IMR-90 (cell line): ENCODE measurements at places on chromosomes 5 and 9. TPM values are rescaled to one million over a fixed set of nuclear protein-coding genes. Genes with fewer than 3 reads are reported as not detected.

- H3K4me1 ChIP-seq: no peaks in the 10 kb centered on the region
- H3K27me3 ChIP-seq: peaks cover 19% of the 10 kb centered on the region
- DNase-seq: no peak
- no peak overlapping the region for H3K27ac ChIP-seq
- H3K36me3 ChIP-seq: no peaks in the 10 kb centered on the region
- no peak overlapping the region for H3K4me3 ChIP-seq
Measured at GRCh38 chr9:36950389-36950788, 83.7 kb downstream of the PAX5 start.

GRCh38 chr9:124209774-124210173 lies 48.0 kb upstream of the NEK6 start:
- peaks cover 6% of the 10 kb centered on the region for H3K4me1 ChIP-seq
- peaks cover 21% of the 10 kb centered on the region for H3K27me3 ChIP-seq
- H3K27ac ChIP-seq: no peak overlapping the region
- no peaks in the 10 kb centered on the region for H3K36me3 ChIP-seq

The TXN gene
- total RNA-seq: 277 and 588 TPM in 2 replicates

The CCDC192 gene
- not detected in 2 replicates for total RNA-seq
